ENCODE measurements at places on chromosomes 2 and 18.

GRCh38 chr18:45638544-45638943 lies 23.3 kb downstream of the SLC14A2 start:
- no peak for DNase-seq

DNA sequence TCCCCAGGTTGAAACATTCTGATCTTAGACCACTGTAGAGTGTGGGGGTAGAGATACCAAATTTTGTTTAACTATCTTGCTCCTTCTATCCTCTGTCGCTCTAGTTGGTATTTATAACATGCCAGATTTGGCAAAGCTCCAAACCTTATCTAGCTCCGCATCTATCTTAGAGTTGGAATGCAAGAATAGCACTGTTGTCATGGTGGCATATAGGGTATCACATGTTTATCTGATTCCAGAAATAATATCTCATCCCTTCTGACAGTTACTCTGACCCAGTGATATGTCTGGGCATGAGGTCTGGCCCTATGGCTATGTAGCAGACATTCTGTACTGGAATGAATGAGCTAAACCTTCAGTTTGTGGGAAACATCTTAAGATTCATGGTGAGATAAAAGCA lies 51.7 kb downstream of the CABYR start:
- no peak for DNase-seq

GRCh38 chr2:117771969-117772630 lies 42.4 kb upstream of the DDX18 start:
- peak; percentile 45 for DNase-seq

GRCh38 chr2:226048611-226049010 lies 649.1 kb downstream of the NYAP2 start:
- peak; percentile 32 for DNase-seq

GRCh38 chr2:15577071-15577735 lies 14.5 kb upstream of the DDX1 start:
- DNase-seq: peak; percentile 91

DNA sequence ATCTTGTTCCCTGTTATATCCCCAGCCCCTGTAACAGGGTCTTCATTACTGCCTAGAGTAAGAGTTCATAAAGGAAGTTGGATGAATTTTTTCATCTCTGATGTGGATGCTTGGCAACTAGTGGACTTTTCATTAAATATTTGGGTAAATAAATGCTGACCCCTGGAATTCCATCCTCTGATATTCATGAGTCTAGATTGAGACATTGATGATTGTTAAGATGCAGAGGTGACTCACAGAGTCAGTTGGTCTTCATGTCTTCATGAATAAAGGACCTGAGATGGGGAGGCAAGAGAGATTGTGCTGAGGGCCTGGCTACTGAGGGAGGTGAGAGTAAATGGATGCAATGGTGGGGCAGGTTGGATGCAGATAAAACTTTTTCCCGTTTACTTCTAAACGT lies 132.7 kb upstream of the NT5C1B start:
- DNase-seq: no peak

- DNase-seq: no peak
Observed at GRCh38 chr18:54004828-54005227, 219.6 kb downstream of the MBD2 start.

DNA sequence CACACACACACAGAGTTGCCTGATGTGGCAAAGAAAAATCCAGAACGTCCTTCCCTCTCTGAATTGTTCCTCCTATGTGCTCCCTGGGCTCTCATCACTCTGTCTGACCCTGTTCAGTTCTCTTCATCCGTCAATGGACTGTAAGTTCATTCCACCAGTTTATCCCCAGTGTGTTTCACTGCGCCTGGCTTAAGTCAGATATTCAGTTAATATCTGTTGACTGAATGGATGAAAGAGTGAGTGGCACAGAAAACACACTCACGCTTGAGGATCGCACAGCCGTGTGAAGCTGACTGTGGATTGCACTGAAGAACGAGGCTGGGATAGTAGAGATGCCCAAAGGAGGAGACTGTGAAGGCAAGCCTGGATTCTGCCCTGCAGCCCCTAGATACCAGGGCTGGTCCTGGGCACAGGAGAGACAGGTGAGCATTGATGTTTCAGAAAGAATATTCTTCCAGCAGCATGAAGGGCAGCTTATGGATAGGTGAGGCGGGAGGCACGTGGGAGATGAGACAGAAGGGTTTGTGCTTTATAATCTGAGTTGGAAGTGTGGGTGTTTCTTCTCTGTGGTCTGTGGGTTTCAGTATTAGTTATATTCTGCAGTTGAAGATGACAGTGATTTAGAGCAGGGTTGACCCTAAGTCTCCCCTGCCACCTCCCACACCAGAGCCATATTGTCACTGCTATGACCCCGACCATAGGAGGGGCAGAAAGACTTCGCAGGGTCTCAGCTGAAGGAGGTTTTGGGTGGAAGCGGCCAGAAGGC lies 129.9 kb downstream of the SOCS6 start:
- no peak for DNase-seq

DNA sequence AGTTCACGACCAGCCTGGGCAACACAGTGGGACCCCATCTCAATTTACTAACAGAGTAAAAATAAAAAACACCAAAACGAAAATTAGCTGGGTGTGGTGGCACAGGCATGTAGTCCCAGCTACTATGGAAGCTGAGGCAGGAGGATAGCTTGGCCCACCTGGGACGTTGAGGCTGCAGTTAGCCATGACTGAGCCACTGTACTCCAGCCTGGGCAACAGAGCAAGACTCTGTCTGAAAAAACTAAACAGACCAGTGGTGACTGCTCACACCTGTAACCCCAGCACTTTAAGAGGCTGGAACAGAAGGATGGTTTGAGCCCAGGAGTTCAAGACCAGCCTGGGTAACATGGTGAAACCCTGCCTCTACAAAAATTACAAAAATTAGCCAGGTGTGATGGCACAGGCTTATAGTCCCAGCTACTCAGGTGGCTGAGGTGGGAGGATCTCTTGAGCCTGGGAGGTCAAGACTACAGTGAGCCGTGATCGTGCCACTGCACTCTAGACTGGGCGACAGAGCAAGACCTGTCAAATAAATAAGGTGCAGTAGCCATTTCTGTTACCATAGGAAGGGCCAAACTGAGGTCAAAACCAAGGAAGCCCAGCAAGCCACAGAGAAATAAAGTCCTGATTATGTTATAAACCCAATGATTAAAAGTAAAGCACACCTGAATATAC lies 14.0 kb downstream of the USP34 start:
- no peak for DNase-seq

- no peak for DNase-seq
Observed at GRCh38 chr2:24334245-24334633, 26.1 kb downstream of the ITSN2 start.

GRCh38 chr18:2274613-2275012 lies 296.7 kb downstream of the METTL4 start:
- DNase-seq: no peak

DNA sequence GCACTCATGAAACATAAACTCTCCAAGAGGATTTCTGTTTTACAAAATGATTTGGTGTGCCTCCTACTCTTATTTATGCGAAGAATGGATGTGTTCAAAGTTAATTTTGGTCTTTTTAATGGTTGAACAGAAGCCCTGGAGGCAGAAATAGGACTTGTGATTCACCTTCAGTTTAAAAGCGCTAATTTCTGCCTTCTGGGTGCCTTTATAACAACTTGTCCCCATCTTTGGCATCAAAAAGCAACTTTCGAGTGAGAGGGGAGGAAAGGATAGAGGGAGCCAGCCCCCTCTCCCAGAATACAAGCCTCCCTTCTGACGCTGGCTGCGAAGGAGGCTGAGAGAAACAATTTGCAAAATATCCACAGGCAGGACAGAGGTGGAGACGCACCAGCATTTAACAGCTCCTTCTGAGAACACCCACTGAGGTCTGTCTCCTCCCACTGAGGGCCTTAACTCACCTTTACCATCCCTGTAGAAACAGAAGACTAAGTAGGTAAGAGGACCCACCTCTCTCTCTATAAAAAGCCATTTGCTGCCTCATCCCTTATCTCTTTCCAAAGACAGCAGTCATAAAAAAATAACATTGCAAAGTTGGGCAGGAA lies 24.3 kb upstream of the BCL11A start:
- no peak for DNase-seq

GRCh38 chr2:6793371-6793770 lies 72.3 kb downstream of the CMPK2 start:
- DNase-seq: no peak

DNA sequence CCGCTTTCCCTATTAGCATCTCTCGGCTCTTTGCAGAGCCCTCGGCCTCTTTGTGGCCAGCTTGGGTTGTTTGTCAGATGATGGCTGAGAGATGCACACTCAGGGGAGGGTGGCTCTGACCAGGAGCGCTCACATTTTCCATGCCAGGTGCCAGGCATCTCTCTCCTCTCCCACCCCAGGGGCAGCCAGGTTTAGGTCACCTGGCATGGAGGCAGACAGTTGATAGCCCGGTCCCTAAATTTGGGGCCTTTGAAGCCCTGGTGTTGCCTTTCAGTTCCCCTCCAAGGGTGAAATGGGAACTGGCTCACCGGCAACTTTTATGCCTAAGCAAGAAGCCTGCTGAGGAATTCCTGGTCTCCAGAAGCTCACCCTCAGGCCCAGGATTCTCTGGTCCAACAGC lies 19.1 kb downstream of the LBH start:
- no peak for DNase-seq

GRCh38 chr2:48339451-48339850 lies 190.5 kb upstream of the STON1 start:
- DNase-seq: no peak

DNA sequence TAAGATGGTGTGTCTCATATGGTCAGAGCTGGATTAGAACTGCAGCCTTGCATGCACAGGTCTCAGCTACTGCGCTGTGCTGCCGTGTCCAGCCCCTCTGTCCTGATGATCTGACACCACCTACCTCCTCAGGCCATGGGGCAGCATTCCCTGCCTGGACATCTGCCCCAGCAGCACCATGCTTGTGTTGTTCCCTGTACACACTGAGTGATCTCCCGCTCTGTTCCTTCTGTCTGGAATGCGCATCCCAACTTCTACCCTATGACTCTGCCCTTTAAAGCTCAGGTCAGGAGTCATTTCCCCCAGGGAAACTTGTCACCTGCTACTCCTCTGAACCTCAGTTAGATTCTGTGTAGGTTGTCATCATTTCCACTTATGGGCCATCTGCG lies 157.4 kb upstream of the TTC39C start:
- DNase-seq: no peak

GRCh38 chr2:191165176-191165643 lies 14.4 kb upstream of the STAT4 start:
- DNase-seq: peak; percentile 57

DNA sequence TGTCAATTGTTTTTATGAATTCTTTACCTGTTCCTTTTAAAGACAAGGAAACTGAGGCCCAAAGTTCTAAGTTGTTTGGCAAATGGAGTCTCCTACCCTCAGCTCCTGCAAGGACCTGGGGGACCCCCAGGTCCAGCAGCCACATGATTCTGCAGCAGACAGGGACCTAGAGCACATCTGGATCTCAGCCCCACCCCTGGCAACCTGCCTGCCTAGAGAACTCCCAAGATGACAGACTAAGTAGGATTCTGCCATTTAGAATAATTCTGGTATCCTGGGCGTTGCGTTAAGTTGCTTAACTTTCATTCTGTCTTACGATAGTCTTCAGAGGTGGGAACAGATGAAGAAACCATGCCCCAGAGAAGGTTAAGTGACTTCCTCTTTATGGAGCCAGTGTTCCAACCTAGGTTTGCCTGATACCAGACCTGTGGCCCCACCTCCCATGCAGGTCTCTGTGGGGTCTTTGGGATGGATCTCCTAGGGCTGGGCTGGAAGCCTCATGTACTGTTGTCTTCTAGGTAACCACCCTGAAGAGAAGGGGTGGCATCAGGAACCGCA lies 5.6 kb upstream of the CENPA start:
- no peak for DNase-seq

DNA sequence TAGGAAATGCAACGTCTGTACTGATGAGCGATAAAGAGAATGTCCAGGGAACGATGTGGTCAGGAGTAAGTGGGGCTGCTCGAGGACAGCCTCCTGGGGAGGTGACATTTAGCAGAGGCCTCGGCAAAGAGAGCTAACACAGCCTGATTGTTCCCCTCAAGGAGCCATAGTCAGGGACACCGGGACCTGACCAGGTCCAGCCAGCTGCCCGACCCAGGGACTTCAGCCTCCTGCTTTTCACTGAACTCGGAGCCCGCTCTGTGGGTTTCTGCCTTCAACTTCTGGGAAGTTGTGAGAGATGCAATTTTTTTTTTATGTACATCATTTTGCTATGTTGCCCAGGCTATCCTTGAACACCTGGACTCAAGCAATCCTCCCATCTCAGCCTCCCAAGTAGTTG lies 10.1 kb downstream of the NEU2 start:
- no peak for DNase-seq

- peak; percentile 50 for DNase-seq
Observed at GRCh38 chr2:96325041-96325883, at the start of gene ITPRIPL1. Gene ITPRIPL1, plus strand, starts transcription at chr2:96325317. Its CDS starts 523 bp downstream, at chr2:96325840.

- DNase-seq: no peak
Observed at GRCh38 chr2:96870626-96871255, 861 bp upstream of the SEMA4C start.

DNA sequence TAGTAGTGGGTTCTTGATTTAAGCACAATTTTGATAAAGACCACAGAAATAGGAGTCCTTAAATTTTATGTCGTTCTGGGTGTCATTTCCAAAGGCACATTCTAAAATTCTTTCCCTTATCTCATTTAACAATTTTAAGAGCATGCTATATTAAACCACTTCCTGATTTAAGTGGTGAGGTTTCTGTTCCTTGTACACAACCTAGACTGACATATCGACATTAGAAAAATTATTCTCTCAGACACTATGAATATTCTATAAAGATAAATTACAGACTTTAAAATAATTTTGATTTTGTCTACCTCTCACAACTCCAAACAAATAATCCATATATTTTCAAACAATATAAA lies 923.8 kb downstream of the LRP1B start:
- DNase-seq: no peak

GRCh38 chr18:12468445-12468844 lies 60.7 kb downstream of the PRELID3A start:
- DNase-seq: no peak

DNA sequence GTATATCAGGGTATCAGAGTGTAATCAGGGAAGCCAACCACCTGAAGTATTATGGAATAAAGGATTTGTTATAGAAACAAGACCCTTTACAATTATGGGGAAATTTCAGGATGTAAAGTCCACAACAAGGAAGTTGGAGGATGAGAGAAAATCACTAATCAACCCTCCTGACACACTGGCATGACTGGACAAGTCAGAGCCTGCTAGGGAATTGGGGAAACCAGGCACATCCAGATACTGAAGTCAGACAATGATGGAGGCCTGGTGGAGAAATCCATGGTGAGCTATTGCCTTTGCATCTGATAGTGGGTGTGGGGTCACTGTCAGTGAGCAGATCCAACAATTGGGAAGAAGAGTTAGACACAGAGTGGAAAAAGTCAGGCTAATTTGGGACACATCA lies 158.8 kb upstream of the FBXO11 start:
- DNase-seq: no peak

DNA sequence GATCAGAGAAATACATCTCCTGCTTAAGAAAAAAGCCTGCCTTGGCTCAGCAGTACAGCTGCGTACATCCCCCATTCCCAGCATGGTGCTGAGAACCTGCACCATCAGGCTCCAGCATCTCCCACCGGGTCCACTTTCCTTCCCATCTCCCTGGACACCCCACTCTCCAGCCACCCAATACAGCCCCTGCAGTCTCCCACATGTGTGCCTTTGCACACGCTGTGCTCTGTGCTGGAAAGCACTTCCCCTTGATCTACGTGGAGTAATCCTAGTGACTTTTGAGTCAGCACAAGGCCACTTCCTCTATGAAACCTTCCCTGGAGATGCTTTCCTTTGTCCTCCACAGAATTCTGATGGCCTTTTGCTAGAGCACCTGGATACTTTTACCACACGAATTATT lies 17.0 kb downstream of the STAT1 start:
- DNase-seq: no peak

GRCh38 chr2:16522031-16522831 lies 143.4 kb downstream of the CYRIA start:
- no peak for DNase-seq

Measured in neural progenitor cell (in vitro differentiated cells).